ENCODE measurements at places on chromosomes 5 and 9.
A peak's percentile ranks its signal among the peaks of the same experiment; 100 is the strongest.

DNA sequence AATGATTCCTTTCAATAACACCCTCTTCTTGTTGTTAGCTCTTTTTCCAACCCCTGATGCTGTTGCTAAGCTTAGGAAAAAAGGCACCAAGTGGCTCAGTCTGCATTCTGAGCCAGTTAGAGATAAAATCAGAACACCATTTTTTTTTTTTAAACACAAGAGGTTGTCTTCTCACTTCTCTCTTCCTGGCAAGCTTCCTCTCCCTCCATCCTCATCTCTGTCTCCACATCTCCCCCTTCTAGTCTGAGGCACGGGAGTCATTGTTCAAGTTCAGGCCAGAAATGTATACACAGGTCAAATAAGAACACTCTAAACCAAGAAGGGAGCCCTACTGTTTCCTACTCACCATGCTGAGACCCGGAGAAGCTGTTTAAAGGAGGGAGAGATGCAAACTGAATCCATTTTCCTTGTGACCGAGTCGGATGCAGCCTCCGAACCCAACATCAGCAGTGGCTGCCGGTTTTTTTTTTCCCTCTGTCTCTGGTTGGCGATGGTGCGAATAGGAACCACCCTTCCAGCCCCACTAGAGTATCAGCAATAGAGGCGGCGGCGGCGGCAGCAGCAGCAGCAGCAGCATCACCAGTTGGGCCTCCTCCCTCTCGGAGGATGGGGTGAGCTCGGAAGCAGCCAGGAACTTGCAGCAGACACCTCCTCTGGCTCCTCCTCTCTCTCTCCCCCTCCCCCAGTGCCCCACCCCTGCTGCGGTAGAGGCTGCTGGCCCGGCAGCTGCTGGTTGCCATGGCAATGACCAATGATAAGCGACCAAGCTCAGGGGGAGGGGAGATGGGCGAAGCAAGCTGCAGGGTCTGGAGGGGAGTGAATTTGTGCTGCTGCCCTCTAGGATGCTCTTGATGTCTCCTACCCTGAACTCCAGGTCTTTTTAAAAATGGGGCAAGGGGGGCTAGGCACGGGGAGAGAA lies at the start of gene JAKMIP2:
Gene JAKMIP2 (minus strand): TSS at position 619 of the 919 bp plus-strand sequence. CDS start 110,922 bp downstream, outside the sequence.
- DNase-seq, result peak; percentile 69

DNA sequence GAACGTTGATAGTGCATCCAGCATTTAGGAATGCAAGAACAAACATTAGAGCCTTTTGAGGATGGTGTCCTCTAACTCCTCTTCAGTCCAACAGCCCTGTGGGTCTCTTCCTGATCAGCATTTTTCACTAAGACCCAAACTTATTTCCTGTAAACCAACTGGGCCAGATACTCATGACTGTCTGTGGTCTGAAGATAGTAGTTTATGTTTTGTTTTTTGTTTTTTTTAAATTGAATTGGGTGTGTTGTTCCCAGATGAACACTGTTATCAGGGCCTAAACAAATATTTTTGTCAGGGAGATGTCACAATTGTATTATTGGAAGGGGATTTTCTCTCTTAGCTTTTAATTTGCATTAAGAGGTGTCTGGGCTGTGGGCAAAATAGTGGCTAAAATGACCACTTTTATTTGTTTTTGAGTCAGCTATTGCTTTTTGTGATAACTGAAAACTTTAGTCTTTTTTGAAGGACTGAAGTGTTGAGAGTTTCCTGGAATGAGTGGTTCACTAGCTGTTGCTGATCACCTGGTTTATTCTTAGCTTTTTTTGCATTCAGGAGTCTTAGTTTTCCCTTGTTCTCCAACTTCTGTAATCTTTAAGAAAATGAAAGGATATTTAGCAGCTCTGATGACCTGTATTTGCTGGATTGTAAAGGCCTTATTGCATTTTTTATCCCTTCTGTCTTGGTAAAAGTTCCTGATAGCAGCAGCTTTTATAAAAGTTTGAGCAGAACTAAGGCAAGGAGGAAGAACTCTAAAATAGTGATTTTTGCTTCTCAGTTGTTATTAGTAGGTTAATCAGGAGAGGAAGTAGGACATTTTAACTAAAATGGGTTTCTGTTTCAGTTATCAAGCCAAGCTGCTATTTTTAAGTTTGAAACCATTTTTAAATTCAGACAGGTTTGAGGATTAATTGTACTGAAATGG lies 5.5 kb downstream of the MAN2A1 start:
- no peak for DNase-seq

DNA sequence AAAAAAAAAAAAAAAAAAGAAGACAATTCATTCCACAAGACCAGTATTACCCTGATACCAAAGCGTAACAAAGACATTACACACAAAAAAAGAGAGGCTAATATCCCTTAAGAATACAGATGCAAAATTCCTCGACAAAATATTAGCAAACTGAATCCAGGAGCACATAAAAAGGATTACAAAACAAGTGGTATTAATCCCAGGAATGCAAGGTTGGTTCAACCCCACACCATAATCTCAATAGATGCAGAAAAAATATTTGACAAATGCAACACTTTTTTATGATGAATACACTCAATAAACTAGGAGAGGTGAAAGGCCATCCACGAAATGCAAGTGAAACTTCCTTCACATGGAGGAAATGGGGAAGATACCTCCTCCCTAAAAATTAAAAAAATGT lies 80.1 kb upstream of the TLR4 start:
- DNase-seq, result no peak

- no peak for DNase-seq
These were observed 109.8 kb downstream of the NR6A1 start for GRCh38 chr9:124661271-124661670.

DNA sequence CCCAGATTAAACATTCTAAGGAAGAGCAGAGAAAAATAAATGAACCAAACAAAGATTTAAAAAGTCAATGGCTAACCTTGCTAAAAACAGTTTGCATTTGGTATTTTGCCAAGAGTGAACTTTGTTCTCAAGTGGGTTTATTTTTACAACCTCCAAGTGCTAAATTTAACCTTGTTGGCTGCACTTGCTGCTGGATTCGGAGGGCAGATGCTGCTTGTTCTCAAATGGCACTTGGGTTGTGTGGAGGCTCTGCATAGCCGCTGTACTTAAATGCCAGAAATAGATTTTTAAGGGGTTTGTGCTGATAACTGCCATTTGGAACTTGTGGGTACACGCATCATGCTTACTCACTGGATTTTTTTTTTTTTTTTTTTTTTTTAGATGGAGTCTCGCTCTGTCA lies 13.3 kb upstream of the SPATA24 start:
- DNase-seq, result no peak

- no peak for DNase-seq
These were observed 121.7 kb upstream of the FAM120A start for GRCh38 chr9:93329629-93330280.

DNA sequence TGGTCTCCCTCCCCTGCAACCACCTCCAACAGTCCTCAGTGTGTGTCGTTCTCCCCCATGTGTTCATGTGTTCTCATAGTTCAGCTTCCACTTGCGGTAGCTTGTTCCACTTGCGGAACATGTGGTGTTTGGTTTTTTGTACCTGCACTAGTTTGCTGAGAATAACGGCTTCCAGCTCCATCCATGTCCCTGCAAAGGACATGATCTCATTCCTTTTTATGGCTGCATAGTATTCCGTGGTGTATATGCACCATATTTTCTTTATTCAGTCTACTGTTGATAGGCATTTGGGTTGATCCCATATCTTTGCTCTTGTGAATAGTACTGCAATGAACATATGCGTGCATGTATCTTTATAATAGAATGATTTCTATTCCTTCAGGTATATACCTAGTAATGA lies 43.0 kb upstream of the ZFYVE16 start:
- no peak for DNase-seq

GRCh38 chr5:164051745-164052144 lies 546.3 kb downstream of the MAT2B start:
- no peak for DNase-seq

DNA sequence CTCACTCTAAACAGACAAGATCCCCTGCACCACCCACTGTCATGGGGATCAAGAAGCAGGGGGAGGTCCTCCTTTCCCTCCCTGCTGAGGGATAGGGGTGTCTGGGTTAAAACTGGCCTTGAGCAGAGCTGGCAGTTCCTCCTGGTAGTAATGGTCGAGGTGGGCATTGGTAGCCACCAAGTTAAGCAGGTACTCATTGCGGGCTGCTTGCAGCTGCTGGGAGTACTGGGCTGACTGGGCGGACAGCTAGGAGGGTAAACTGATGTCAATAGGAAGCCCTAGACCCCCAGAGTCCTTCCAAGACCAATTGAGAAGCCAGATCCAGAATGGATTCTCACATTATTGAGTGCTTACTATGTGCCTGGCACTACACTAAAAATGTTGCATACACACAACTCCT lies 3.4 kb downstream of the FCHSD1 start:
- no peak for DNase-seq

DNA sequence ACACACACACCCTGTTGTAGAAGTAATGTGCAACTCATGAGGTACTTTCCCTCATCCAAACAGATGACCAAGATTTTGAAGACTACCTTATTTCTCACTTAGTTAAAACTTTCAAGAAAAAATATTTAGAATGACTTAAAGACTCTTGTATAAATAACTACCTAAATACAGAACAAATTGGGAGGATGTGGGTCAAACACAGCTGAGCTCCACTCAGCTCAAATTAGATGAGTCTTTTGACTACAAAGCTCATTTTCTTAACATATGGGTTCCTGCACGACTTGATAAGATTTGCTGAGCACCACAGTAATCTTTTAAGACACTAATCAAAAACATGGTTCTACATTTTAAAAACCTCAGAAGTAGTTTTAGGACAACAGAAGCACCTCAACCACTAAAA lies 8.9 kb downstream of the MTX3 start:
- DNase-seq, result no peak

DNA sequence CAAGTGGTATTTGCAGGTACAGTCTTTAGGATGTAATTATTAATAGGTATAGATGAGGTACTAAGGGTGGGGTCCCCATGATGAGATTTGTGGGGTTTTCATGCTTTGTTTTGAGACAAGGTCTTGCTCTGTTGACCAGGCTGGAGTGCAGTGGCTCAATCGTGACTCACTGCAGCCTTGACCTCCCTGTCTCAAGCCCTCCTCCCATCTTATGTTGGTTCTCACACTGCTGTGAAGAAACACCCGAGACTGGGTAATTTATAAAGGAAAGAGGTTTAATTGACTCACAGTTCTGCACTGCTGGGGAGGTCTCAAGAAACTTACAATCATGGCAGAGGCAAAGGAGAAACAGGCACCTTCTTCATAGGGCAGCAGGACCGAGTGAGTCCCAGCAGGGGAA lies 217.5 kb downstream of the CDK5RAP2 start:
- DNase-seq, result no peak

DNA sequence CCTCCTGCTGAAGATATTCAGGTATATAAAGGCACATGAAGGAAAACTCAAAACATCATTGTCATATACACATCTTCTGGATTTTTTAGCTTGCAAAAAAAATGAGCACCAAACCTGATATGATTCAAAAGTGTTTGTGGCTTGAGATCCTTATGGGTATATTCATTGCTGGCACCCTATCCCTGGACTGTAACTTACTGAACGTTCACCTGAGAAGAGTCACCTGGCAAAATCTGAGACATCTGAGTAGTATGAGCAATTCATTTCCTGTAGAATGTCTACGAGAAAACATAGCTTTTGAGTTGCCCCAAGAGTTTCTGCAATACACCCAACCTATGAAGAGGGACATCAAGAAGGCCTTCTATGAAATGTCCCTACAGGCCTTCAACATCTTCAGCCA lies at the start of gene IFNK:
Gene IFNK (plus strand): TSS at position 55 of the 400 bp plus-strand sequence. CDS start 47 bp downstream, at position 102.
- DNase-seq, result no peak

DNA sequence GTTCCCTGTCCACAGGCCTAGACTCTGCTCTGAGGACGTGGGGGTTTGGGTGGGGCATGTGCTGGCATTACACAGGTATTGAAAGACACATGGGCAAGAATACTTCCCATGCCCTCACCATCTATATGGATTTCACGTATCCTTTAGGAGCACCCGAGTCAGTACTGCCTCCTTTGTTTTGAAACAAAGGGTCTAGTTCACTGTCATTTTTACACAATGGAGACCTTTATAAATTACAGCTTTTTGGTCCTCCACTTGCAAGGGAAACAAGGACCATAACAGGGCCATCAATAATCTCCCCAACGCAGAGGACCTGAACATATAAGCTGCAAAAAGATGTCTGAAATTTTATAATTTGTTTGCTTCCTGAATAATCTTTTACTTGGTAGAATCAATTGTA lies 24.9 kb upstream of the CRHBP start:
- no peak for DNase-seq

DNA sequence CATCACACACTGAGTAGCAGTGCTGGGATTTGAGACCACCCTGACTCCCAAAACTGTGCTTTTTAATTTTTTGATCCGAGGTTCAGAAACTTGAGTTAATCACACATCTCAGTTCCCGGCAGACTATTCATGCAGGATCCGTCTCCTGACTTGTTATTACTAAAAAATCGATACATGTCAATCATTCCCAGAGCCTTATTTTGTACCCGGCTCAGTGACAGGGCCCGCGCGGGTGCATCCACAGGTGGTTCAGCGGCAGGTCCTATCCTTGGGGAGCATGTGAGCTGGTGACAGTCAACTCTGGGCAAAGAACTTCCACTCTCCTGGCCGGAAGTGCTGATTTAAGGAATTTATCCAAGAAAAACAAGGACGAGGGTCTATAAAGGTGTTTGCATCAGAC lies 95.9 kb upstream of the MVB12B start:
- no peak for DNase-seq

Measured in left ventricle myocardium superior (tissue), 1 donor.